ENCODE measurements at places on chromosomes 11 and 22.
A peak's percentile ranks its signal among the peaks of the same experiment; 100 is the strongest.

DNA sequence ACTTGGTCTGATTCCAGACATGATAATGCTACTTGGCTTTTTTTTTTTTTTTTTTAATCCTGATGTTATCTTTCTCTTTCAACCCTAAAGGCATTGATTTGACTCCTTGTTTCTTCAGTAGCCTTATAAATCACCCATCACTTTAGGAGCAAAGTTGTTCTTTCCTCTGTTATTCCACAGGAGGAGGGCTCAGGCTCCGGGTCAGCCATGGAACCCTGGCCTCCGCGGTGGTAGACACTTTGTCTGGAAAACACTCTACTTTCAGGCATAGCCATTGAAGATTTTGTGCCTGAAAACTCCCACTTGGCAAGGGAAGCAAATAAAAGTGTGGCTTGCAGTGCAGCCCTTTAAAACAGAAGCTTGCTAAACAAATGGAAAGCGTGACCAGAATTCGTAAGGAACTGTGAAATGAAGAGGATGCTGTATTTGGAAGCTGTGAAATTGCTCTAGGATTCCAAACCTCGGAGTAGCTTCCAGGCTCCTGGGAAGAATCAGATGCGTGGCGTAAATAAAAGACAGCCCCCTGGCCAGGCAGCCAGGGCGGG lies 44.9 kb downstream of the ARHGAP8 start:
- no peak for DNase-seq

- DNase-seq = no peak
Observed at GRCh38 chr22:21590809-21591641, 23.5 kb downstream of the UBE2L3 start.

DNA sequence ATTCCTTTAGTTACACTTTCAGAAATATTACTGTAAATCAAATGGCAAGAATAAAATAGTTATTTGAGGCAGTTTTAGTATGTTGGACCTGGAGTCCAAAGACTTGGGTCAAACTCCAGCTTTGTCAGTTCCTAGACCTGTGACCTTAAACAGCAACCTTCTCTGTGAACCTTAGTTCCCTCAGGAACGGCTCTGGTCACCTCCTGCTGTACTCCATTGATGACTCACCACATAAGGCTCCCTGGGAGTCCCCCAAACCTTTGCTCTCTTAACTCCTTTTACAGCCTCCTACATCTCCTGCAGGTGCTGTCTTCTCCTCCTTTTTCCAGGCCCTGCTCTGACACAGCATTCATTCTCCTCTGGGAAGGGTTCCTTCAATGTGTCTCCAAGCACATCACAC lies 29.1 kb downstream of the LIMK2 start:
- DNase-seq = no peak

DNA sequence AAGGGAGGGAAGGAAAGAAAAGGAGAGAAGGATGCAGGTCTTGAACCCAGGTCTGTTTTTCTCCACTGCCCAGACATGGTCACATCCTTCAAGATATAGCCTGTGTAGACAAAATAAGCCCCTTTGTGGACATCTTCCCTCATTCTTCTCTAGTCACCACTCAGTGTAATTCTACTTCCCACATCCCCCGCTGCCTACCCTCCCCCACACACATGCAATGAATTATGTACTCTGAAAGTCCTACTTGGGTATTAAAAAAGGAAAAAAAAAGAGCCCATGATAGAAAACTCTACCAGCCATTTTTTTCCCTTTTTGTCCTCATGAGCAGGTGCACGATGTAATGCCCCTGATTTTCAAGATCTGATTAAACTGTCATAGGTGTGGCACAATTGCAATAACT lies 346.0 kb downstream of the MN1 start:
- no peak for DNase-seq

- no peak for DNase-seq
Observed at GRCh38 chr11:2770096-2770751, 70.4 kb upstream of the KCNQ1OT1 start.

DNA sequence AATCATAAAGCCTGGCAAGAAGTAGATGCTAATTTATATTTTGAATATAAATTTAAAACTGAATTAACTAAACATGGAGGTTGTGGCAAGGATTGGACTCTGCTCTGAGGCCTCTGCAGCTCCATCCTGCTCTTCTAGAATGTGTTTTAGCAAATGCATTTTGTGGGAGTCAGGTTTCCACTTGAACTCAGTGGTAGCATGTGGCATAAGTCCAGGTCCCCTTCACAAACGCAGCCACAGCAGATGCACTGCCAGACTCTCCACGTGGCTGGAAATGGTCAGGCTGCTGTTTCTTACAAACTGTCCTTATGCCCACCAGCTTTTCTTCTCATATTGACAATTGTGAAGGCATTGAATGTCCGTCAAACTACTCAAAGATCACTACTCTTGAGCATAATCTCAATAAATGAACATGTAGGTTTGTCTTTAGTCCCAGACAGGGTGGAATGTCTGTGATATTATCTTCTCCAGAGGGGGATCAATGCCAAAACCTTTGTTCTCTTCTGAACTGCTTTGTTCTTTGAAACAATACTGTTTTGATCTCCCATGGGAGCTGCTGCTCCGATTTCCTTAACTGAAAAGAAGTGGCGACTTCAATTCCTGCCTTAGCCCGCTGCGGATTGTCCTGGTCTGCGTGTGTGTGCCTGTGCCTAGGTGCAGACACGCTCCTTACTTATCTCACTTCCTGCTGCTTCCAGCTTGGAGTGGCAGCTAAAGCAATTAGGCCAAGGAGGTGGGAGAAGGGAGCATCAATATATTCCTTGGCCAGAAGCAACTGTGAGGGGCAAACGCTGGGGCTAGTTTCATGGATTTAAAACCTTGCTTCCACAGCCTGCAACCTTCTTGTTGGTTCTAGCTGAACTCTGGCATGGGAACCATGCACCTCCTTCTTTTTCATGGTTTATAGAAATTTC lies 24.2 kb downstream of the EIF4G2 start:
- no peak for DNase-seq

GRCh38 chr11:128448200-128448886 lies 139.0 kb downstream of the ETS1 start:
- no peak for DNase-seq

- DNase-seq = no peak
Observed at GRCh38 chr11:40642284-40642683, 817.2 kb downstream of the LRRC4C start.

DNA sequence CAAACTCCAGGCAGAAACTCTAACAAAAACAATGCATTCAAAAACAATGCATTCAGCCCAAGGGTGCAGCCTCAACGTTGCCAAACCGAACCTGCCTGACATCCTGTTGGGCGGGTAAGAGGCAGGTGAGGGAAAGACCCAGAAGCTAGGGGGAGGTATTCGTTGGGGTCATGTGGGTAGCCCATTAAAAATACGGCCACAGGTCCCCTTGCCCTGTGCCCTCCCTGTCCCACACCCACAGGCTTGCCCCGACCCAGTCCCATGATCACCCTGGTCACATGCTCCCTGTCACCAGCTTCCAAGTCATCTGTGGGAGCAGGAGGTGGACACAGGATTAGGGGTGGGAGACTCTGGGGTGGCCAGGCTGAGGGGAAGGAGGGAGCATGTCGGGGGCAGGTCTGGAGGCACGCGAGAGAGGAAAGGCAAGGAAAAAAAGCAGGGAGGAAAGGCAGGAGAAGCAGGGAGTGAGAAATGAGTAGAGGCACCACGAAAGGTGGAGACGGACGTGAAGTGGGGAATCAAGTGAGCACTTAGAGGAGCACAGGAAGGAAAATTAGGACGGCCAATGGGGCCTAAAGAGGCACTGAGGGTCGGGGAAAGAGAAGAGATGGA lies 683 bp downstream of the PLA2G6 start:
- peak; percentile 19 for DNase-seq
